ENCODE measurements at places on chromosomes 1 and 21. TPM values are rescaled to one million over a fixed set of nuclear protein-coding genes. Genes with fewer than 3 reads are reported as not detected.

Gene COL8A2
- total RNA-seq, result 15.2 TPM

- DNase-seq, result no peak
Observed at GRCh38 chr1:31981456-31981839, 32.2 kb upstream of the KHDRBS1 start.

DNA sequence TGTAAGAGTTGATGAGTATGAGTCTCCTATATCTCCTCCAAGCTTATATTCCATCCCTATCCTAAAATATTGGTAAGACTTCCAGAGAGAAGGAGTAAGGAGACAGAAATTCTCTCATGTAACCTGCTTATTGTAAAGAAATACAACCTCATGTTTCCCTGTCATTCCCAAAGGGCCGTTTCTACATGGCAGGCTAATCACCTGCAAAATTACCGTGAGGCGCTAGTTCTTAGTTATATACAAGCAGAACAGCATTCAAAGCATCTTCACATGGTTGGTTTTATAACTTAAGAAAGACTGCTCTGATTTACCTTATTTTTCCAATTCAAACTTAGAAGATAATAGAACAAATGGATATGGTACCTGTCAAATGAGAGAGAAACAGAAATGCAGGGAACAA is 42.9 kb downstream of the DAB1 start:
- DNase-seq, result no peak

Gene SELL
- under 0.01 TPM for total RNA-seq

DNA sequence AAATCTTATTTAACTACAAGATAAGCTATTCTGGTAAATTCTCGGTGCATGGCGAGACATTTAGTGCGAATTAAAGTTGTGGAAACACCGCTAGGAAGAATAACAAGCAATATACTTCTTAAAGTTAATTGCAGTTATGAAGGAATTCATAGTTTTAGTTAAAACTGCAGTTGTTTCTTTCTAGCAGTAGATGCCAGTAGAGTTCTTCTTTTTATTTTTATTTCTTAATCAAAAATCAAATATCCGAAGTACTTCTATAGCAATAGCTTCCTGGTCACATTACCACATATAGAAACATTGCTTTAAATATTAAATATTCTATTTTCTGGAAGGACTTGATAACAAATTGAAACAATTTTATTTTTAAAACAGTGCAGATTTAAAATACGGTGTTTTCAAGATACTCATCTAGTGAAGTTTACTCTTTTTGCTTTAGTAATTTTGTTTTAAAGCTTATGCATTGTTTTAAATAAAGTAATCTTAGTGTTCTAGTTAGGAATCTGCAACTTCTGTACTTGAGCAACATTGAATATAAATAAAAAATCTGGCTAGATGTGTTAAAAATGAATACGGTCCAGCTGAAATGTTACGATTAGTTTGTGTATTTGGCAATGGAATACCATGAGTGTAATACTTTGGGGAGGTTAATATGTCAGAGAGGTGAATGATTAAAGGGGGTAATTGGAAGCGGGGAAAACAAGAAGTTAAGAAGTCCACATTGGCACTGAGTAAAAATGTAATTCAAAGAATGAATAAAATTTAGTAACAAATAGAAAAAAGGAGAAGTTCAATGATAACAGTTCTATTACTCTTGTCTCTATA is 2.7 kb upstream of the PRKACB start:
- no peak for DNase-seq

Gene SH2D1B
- not detected for total RNA-seq

DNA sequence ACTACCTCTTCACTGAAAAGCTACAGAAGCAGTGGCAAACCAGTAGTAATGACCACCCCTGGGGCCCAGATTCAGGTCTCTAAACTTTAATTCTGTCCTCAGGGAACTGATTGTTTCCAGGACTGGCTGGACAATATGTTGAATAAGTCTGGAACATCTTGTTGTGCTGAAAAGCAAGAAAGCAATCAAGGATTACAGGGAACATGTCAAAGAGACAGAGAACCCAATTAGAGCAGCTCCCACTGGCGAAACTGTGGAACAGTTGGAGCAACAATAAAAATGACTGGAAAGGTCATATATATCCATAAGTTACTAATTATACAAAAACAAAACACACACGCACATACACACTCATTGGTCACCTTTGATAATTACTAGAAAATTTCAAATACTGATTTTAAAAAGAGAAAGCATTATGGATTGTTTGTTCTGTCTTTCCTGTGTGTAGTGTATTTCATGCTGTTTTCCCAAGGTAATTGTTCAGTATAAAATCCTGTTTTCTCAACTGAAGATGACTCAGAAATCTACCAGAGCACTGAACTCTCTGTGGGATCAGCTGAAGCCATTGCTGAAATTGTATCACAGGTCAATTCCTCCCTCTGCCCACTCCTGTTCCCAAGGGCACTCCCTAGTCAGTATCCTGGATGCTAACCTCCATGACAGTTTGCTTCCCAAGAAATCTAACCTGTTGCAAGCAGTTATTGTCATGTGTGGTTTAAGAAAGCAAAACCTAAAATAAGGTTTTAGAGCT is 83.6 kb upstream of the RGS1 start:
- peak; percentile 85 for DNase-seq

GRCh38 chr1:227214207-227214606 is 104.1 kb downstream of the CDC42BPA start:
- DNase-seq, result no peak

DNA sequence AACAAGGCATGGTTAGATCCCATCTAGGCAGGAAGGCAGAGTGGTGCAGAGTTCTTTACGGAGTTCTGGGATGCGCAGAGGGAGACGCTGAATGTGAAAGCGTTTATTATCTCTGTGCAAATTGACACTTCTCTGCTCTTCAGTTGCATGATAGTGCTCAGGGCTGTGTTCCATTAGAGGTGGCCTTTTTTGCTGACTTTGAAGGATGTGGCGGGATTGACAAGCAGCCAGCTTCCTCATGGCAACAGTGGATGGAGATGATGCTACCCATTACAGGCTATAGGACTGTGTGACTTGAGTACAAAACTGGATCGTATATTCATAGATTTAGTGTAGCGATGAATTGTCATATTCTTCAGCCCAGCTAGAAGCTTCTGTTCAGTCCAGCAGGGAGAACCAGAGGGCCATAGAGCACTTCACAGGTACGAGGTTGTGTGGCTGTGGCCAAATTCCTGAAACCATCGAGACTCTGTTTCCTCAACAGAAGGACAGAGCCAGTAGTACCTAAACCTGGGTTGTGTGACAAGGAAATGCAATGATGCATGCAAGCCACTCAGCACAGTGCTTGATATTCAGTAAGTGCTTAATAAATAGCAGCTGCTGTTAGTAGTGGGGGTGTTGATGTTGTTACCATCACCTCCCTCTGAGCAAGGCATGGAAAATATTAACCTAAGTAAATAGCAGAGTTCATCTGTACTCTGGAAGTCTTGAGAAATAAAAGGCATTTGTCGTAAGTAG is 430.0 kb upstream of the KAZN start:
- no peak for DNase-seq

DNA sequence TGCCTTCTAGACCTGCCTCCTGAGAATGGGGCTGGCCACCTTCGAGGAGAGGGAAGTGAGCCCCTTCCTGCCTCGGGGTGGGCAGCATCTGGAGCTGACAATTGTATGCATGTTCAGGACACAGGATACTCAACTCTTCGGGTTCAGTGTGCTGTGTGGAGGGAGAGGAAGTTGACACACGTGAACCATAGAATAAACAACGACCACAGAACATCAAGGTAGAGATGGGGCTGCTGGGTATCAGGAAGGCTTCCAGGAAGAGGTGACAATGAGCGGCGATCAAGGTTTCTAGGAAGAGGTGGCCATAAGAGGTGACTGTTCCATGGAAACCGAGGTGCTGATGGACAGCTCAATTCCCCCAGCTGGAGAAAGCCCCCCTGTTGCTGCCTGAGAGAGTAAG is 22.0 kb downstream of the UBIAD1 start:
- peak; percentile 13 for DNase-seq

- no peak for DNase-seq
Observed at GRCh38 chr1:161233102-161233501, 4.9 kb downstream of the NR1I3 start.

DNA sequence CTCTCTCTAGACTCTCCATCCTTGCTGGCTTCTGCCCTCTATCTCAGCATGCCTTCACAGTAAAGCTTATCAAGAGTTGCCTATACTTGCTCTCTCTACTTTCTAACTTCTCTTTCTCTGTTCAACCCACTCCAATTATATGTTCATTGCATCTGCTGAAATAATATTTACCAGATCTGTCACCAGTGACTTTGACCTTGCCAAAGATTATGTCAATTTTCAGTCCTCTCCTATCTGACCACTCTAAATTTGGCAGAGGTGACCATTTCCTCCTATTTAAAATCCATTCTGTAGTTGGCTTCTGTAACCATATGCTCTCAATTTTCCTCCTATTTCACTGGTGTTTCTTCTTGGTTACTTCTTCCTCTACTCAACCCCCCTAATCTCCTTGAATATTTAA is 38.8 kb upstream of the DR1 start:
- no peak for DNase-seq

- peak; percentile 85 for DNase-seq
Observed at GRCh38 chr21:46110499-46111192, 12.7 kb downstream of the COL6A2 start.

DNA sequence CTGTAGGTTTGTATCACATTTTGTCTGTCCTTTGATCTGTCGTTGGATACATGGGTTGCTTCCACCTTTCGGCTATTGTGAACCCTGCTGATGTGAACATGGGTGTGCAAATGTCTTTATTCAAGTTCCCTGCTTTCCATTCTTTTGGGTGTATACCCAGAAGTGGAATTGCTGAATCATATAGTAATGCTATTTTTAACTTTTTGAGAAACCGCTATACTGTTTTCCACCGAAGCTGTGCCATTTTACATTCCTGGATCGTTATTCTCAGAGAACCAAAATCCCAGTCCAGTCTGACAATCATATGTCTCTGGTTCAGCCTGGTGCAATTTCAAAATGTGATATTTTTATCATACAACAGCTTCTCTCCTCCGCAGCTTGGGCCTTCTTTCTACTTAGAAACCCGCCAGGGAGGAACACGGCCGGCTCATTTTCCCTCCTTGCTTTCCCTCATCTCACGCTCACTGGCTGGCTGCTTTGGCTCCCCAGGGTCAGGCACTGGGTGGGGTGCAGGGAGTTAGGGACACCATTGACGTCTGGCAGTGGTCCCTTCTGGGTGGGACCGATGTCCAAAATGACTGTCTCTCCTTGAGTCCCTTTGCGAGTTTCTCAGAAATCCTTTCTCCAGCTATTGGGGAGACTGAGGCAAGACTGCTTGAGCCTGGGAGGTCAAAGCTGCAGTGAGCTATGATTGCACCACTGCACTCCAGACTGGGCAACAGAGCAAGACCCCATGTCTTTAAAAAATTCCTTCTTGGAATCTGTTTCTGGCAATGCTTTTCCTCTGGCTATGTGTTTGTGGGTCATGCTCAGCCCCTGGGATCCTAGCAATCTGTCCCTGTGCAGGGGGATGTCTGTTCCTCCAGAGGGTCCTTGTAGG is 73.5 kb upstream of the AKT3 start:
- no peak for DNase-seq

- DNase-seq, result peak; percentile 73
Observed at GRCh38 chr21:42565206-42565810, 51.7 kb downstream of the SLC37A1 start.

Gene FMN2
- 11.2 TPM for total RNA-seq

Gene OR2M3
- not detected for total RNA-seq

Gene A3GALT2
- under 0.01 TPM for total RNA-seq

Gene PRDM2
- 12.7 TPM for total RNA-seq

Gene PIGM
- 7.4 TPM for total RNA-seq

DNA sequence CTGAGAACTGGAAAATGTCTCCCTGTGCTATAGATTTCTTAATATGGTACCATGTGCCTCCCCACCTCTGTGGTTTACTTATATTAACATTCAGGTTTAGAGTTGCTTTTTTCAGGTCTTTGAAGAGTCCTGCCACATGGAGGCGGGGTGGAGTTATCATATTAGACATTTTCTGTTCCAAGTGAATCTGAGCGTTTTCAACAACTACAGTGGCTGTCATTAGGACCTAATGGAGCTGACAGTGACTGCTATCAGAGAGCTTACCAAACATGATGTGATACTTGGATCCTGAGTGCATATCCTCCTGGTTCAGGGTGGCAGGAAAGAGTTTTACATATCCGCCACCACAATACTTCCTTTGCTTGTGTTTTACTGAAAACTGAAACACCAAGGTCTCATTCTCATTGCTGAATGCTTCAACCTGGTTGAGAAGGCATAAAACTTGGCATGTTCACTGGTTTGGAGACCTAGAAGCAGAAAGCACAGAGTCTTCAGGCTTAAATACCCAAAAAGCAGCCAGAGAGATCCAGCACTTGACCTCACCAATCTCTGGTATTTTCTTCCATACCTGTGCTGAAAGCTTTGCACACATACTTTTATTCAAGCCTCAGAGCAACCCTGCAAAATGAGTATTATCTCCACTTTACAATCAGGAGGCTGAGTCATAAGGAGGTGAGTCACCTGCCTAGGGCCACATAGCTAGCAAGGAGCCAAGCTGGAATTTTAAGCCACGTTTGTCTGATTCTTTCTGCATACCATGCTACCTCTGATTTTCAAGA is 47.4 kb upstream of the OSBPL9 start:
- DNase-seq, result no peak

Gene PIK3C2B
- total RNA-seq, result 0.36 TPM

Gene ELF3
- under 0.01 TPM for total RNA-seq

Gene TSNAX
- total RNA-seq, result 44.5 TPM

GRCh38 chr1:184588701-184589100 is 166.0 kb downstream of the EDEM3 start:
- no peak for DNase-seq

DNA sequence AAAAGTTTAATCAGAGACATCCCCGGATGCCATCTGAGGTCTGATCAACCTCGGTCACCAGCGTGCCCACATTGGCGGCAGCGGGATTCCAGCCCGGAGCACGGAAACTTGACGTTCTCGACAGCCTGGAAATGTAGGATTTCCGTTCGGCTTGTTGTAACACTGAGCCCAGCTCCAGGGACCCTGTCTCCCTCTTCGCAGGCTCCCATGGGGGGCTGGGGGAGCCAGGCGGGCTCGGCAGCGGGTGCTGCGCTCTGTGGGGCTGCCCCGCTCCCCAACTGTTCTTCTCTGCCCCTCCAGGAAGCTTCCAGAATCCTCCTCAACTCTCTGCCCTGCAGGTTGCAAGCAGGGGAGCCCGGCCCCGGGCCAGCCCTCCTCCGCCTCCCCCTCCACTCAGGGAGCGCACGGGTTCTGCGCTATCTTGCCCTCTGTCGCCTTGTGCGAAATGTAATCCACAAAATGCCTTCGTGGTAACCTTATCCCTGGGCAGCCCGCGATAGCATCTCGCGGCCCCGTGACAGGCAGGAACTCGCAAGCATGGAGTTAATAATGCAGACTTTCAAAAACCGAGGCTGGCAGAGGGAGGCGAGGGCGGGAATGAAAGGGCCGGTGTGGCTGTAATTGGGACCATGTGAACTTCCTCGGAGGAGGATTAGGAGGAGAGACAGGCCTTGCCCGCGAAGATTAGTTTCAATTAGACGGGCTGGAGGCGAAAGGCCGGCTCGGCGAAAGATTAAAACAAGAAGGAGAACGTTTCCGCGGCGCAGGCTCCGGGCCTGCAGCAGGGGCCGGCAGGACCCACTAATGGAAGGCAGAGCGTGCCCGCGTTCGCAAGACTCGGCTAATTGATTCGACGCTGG is 53.9 kb upstream of the TTC34 start:
- peak; percentile 43 for DNase-seq

Measured in osteoblast (primary cell).